ENCODE measurements at places on chromosomes 11 and 22.

DNA sequence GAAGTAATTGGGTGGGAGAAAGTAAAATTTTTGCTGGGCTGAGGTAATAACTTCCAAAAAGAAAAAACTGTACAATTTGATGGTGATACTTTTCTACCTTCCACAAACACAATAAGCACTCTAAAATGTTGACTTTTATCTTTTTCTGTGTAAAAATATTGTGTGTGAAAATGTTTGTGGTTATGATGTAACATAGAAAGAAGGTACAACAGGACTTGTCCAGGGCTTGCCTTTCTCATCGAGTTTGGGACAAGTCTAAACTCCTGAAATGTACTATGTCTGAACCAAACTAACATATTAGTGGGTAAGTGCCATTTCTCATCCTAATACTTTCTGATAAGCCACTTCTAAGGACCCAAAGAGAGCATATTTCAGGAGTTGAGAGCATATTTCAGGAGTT, 174.2 kb upstream of the PDGFD start:
- DNase-seq = no peak

- no peak for DNase-seq
Observed at GRCh38 chr11:131481303-131481702, 110.9 kb downstream of the NTM start.

DNA sequence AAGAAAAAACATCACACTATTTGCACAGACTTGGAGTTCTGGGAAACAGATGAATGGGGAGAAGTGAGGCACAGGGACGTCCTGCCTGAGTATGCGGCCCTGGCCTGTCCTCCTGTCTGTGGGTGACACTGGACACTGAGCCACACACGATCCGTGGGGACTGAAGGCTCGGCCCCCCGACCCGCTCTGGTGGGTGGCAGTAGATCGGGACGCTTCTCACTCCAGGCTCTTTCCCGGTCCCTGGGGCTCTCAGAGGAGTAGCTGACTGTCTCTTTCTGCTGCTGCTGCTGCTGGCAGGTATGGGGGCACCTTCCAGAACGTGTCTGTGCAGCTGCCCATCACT, 27.7 kb downstream of the MUC6 start:
- DNase-seq = no peak

- no peak for DNase-seq
Observed at GRCh38 chr11:95764267-95764898, 25.2 kb downstream of the FAM76B start.

DNA sequence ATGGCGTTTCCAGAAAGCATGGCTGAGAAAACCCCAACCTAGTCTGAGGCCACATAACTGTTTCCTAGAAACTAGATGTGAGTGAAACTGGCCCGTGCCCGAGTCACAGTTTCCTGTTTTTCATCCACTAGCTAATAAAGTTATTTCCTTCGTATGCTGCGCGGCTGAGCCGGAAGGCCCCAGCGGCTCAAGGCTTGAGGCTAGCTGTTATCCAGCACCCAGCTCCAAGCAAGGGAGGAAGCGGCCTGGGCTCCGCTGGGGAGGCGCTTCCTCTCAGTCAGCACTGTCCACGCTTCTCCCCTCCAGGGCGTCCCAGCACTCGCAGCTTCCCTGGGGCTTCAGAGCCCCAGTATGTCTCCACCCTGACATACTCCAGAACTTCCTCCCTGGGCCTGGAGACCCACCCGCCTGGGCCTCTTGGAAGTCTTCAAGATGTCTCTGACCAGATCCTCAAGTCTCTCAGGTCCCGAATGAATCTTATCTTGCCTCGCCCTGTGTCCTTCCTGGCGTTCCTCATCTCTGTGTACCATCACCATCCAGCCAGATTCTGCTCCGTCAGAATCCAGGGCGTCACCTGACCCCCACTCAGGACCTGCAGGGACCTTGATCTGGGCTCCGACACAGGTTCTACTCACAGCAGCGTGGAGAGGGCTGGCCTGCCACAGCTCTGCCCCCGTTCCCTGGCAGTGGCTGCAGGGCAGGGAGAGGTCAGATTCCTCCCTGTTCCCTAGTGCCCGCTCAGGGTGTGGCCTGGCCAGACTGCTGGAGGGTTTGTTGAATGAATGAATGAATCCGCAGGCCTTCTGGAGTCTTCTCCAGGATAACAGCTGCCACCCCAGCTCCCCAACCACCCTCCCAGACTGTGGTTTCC, 81.9 kb downstream of the LRRC32 start:
- DNase-seq = peak; percentile 44

GRCh38 chr22:32622744-32623110, 148.1 kb downstream of the FBXO7 start:
- no peak for DNase-seq

- no peak for DNase-seq
Observed at GRCh38 chr22:44707752-44708151, 5.7 kb downstream of the PRR5 start.

GRCh38 chr11:124167826-124168231, 15.3 kb upstream of the OR10D3 start:
- no peak for DNase-seq

DNA sequence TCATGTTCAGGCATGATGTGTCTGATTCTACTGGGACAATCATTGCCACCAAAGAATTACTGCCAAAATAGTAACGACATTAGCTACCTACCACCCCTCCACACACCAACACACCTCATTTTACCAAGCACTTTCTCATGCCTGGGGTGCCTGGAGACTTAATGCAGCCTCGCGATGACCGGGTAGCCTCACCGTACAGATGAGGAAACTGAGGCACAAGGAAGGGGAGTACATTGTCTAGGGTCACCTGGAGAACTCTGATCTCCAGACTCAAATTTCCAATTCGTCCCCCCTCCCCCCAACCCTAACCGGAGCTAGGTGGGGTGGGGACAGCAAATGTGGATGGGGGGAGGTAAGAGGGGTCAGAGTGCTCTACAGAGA, 2.7 kb upstream of the RTN4RL2 start:
- no peak for DNase-seq

GRCh38 chr22:32574411-32574810, 99.8 kb downstream of the FBXO7 start:
- DNase-seq = no peak

DNA sequence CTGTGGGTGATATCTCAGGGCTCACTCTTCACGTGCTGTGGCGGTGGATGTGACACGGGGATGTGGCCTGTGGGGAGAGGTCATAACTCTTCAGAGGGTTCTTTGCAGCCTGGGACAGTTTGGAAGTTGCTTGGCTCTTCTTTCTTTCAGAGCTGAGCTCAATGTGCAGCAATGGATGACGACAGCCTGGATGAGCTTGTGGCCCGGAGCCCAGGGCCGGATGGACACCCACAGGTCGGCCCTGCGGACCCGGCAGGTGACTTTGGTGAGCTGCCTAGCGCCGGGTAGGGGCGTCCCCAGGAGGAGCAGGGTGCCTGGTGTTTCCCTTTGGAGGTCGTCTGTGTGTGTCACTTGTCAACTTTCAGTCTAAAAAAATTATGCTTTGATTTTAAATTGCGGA, 5.1 kb downstream of the PHRF1 start:
- no peak for DNase-seq

- no peak for DNase-seq
Observed at GRCh38 chr11:134339756-134340155, 8.0 kb downstream of the GLB1L2 start.
